T-helper 2 cell (primary cell): ENCODE measurements at places on chromosomes 1 and 21.

- DNase-seq, result no peak
These were observed 140.2 kb upstream of the TIAM1 start for GRCh38 chr21:31484219-31484618.

DNA sequence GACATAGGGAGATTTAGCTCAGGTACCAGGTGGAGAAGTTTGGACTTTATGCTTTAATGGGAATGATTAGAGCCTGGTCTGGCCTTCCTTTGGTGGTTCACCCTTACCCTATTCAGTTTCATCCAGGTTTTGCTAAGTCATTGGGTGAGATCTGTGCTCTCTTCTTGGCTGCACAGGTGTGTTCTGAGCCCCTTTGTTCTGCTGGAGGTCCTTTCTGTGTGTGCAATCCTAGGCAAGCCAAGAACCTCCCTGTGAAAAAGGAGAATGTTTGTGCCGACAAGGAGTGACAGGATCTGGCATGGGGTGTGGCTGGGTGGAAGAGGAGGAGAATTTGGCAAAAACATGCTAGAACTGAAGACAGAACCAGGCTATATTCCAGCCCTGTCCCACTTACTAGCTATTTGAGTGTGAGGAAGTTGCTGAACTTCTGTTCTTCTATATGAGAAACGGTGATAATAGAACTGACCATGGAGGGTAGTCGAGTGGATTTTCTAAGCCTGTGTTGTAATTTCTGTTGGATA lies 4.6 kb downstream of the GSTM5 start:
- no peak for DNase-seq

DNA sequence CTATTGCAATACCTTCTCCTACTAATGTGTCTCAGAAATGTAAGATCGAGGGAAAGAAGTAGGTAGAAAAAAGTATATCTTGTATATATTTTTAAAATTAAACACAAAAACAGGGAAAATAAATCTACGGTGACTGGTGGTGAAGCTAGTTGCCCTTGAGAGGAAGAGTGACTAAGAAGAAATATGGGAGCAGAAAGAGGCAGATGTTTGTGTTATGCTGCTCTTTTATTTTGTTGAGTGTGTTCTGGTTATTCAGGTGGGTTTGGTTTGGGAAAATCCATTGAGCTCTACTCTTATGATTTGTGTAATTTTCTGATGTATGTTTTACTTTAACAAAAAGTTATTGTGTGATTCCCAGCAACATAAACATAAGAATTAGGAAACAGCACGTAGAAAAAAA lies 444.9 kb upstream of the B3GALT2 start:
- no peak for DNase-seq

GRCh38 chr1:213982672-213983492 lies 4.9 kb upstream of the PROX1 start:
- DNase-seq, result no peak

GRCh38 chr21:36799869-36800268 lies 101.0 kb downstream of the SIM2 start:
- DNase-seq, result no peak
